ENCODE measurements at places on chromosomes 5 and 9. TPM values are rescaled to one million over a fixed set of nuclear protein-coding genes. Genes with fewer than 3 reads are reported as not detected.

The ERAP2 gene
- total RNA-seq, result 5.6 TPM

The NTRK2 gene
- total RNA-seq, result 3.3 TPM

The DNAI1 gene
- not detected for total RNA-seq

The IPO11 gene
- total RNA-seq, result 24.2 TPM

The OTP gene
- total RNA-seq, result under 0.01 TPM

The PAIP2 gene
- total RNA-seq, result 47.8 TPM

DNA sequence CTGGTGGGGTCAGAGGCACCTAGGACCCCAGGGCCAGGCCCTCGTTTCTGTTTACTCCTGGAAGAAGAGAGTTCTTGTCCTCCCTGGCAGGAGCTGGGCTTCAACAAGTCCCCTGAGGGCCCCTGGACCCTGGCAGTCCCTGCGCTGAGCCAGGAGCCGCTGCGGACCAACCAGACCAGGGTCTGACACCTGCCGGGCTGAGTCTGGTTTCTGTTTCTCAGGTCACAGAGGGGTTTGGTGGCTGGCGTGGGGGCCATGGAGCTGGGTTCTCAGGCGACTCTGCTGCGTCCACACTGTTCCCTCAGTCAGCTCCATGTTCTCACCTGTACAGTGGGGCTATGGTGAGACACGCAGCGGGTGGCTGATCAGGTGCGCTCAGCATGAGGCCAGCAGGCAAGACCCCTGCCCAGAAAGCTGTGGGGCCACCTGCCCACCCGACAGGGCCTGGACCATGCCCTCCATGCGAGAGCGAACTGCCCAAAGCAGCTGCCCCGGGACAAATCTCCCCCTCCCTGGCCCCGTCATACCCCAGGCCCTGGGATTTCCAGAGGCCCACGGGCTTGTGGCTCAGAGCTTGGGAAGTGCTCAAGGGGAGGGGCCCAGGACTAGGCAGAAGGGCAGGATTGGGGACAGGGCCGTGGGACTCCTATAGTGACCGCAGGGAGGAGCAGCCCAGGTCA is 17.9 kb upstream of the NOTCH1 start:
- H3K4me1 ChIP-seq, result peaks cover 31% of the 10 kb centered on the region
- no peak overlapping the region for H3K4me3 ChIP-seq
- DNase-seq, result peak; percentile 81
- H3K36me3 ChIP-seq, result no peaks in the 10 kb centered on the region
- no peak overlapping the region for H3K27ac ChIP-seq
- no peaks in the 10 kb centered on the region for H3K27me3 ChIP-seq

DNA sequence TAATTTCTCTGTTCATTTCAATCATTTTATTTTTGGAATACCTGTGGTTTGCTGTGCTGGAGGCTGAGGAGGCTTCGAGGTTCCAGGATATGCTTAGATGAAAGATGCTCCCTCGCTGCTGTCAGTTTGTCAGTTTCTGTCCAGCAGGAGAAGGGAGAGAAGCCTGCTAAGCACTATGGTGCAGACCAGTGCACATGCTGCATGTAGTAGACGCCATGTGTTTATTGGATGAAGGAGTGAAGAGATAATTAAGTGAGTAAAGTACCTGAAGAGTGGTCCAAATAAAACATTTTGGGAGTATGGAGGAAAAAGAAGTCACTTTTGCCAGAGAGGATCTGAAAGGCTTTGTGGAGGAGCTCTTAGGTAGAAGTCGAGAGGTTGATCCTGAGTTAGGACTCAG is 2.1 kb downstream of the PDZD2 start:
- no peak for DNase-seq
- H3K27ac ChIP-seq, result no peak overlapping the region
- H3K27me3 ChIP-seq, result peaks cover 43% of the 10 kb centered on the region
- H3K4me3 ChIP-seq, result no peak overlapping the region
- no peaks in the 10 kb centered on the region for H3K36me3 ChIP-seq
- peaks cover 6% of the 10 kb centered on the region for H3K4me1 ChIP-seq

GRCh38 chr9:128886211-128886891 is 4.4 kb downstream of the LRRC8A start:
- peaks cover 28% of the 10 kb centered on the region for H3K4me1 ChIP-seq
- H3K36me3 ChIP-seq, result peaks cover 27% of the 10 kb centered on the region
- no peak overlapping the region for H3K4me3 ChIP-seq
- H3K27me3 ChIP-seq, result no peaks in the 10 kb centered on the region
- peak; percentile 94 for DNase-seq

DNA sequence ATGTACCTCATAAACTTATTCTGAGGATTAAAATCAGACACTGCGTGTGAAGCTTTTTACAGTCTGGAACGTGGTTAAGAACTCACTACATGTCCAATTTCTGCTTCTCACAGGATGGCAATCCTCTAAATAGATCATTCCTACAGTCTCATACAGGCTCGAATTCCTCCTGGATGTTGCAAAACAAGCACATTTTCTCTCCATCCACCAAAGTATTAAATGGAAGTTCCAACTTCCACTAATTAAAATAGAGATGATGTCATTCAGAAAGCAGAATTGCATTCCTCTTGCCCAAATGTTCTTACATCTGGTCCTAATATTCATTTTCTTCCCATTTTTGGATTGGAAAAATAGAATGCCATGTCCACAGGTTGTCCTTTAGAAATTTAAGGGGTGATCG is 145.5 kb upstream of the PCA3 start:
- no peaks in the 10 kb centered on the region for H3K36me3 ChIP-seq
- peak; percentile 74 for DNase-seq
- H3K27ac ChIP-seq, result peak overlapping the region; percentile 73
- no peak overlapping the region for H3K4me3 ChIP-seq

GRCh38 chr5:79844571-79844970 is 146.5 kb downstream of the MTX3 start:
- H3K27me3 ChIP-seq, result no peaks in the 10 kb centered on the region
- no peak for DNase-seq
- H3K4me3 ChIP-seq, result no peak overlapping the region
- H3K27ac ChIP-seq, result peak overlapping the region; percentile 78
- H3K4me1 ChIP-seq, result peaks cover 28% of the 10 kb centered on the region
- H3K36me3 ChIP-seq, result no peaks in the 10 kb centered on the region

GRCh38 chr9:101674165-101674564 is 64.3 kb downstream of the GRIN3A start:
- DNase-seq, result no peak
- no peak overlapping the region for H3K4me3 ChIP-seq
- H3K27ac ChIP-seq, result no peak overlapping the region

DNA sequence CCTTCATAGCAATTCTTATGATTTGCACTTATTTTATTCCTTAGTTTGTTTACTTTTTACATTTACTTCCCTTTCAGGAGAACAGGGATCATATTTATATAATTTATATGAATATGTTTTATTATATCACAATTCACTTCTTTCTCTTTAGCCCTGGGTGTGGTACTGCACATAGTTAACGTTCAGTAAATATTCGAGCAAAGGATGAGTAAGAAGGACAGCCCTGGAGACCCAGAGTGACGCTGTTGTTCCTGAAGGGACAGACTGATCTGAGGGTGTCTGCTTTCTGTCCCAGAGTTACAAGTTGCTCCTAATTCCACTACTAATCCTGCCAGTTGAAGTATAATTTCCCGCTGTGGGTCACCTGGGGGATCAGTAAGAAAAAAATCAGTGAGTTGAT is 366.1 kb downstream of the DMRT2 start:
- H3K4me3 ChIP-seq, result no peak overlapping the region
- H3K36me3 ChIP-seq, result no peaks in the 10 kb centered on the region
- no peak overlapping the region for H3K27ac ChIP-seq
- H3K27me3 ChIP-seq, result no peaks in the 10 kb centered on the region

- DNase-seq, result peak; percentile 92
- no peak overlapping the region for H3K27ac ChIP-seq
- no peaks in the 10 kb centered on the region for H3K27me3 ChIP-seq
- peaks cover 9% of the 10 kb centered on the region for H3K4me1 ChIP-seq
- no peak overlapping the region for H3K4me3 ChIP-seq
- no peaks in the 10 kb centered on the region for H3K36me3 ChIP-seq
Observed at GRCh38 chr5:177364159-177364962, 6.6 kb downstream of the RGS14 start.

DNA sequence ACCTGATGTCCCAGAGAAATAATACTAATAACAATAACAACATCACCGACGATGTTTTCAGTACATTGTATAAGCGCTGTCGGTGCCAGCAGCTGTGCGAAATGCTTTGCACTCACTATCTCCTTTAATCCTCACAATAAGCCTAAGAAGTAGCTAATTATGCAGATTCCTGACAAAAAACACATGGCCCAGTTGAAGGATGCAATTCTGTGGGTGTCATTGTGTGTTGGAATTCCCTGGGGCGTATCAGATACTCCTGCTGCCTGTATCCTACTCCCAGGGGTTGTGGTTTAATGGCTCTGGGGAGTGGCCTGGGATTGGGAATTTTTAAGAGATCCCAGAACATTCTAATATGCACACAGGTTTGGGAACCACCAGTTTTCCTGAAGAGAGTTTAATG is 154.0 kb downstream of the RGS3 start:
- no peak for DNase-seq
- H3K27me3 ChIP-seq, result no peaks in the 10 kb centered on the region
- no peak overlapping the region for H3K27ac ChIP-seq
- peaks cover 52% of the 10 kb centered on the region for H3K4me1 ChIP-seq

DNA sequence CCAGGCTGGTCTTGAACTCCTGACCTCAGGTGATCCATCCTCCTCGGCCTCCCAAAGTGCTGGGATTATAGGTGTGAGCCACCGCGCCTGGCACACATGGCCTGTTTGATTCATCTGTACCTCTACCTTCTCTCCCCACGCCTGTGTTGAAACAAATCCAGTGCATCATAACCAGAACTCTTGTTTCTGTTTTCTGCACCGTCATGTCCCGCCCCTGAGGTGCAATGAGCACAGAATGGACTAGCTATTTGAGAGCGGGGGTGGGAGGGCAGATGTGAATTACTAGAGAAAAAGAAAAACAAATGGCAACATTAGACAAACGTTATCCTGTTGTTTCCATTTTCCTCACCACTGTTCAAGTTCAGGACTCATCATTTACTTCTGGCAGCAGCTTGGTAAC is 10.7 kb upstream of the FAM193B start:
- H3K4me3 ChIP-seq, result no peak overlapping the region
- H3K27me3 ChIP-seq, result peaks cover 10% of the 10 kb centered on the region
- no peak overlapping the region for H3K27ac ChIP-seq
- no peaks in the 10 kb centered on the region for H3K4me1 ChIP-seq

- peak overlapping the region; percentile 79 for H3K27ac ChIP-seq
- peaks cover 10% of the 10 kb centered on the region for H3K4me1 ChIP-seq
- peaks cover 13% of the 10 kb centered on the region for H3K27me3 ChIP-seq
- H3K4me3 ChIP-seq, result peak overlapping the region; percentile 90
- H3K36me3 ChIP-seq, result no peaks in the 10 kb centered on the region
Observed at GRCh38 chr9:106862110-106862820, 701 bp upstream of the ZNF462 start.

GRCh38 chr5:122076669-122077365 is 1.2 kb downstream of the LOX start:
- peaks cover 39% of the 10 kb centered on the region for H3K36me3 ChIP-seq
- H3K4me1 ChIP-seq, result peaks cover 65% of the 10 kb centered on the region
- peak; percentile 84 for DNase-seq
- peak overlapping the region; percentile 96 for H3K27ac ChIP-seq

GRCh38 chr5:119335261-119335677 is 20.6 kb upstream of the TNFAIP8 start:
- H3K27ac ChIP-seq, result no peak overlapping the region
- no peaks in the 10 kb centered on the region for H3K36me3 ChIP-seq
- peaks cover 9% of the 10 kb centered on the region for H3K4me1 ChIP-seq
- no peaks in the 10 kb centered on the region for H3K27me3 ChIP-seq
- DNase-seq, result no peak

GRCh38 chr9:132901858-132902831 is 23.4 kb downstream of the SPACA9 start:
- H3K36me3 ChIP-seq, result peaks cover 63% of the 10 kb centered on the region
- no peaks in the 10 kb centered on the region for H3K4me1 ChIP-seq
- DNase-seq, result peak; percentile 91

GRCh38 chr5:154756868-154757813 is 2.0 kb downstream of the LARP1 start:
- H3K27ac ChIP-seq, result peak overlapping the region; percentile 68
- peak overlapping the region; percentile 82 for H3K4me3 ChIP-seq
- peak; percentile 85 for DNase-seq
- H3K27me3 ChIP-seq, result no peaks in the 10 kb centered on the region
- no peaks in the 10 kb centered on the region for H3K36me3 ChIP-seq

DNA sequence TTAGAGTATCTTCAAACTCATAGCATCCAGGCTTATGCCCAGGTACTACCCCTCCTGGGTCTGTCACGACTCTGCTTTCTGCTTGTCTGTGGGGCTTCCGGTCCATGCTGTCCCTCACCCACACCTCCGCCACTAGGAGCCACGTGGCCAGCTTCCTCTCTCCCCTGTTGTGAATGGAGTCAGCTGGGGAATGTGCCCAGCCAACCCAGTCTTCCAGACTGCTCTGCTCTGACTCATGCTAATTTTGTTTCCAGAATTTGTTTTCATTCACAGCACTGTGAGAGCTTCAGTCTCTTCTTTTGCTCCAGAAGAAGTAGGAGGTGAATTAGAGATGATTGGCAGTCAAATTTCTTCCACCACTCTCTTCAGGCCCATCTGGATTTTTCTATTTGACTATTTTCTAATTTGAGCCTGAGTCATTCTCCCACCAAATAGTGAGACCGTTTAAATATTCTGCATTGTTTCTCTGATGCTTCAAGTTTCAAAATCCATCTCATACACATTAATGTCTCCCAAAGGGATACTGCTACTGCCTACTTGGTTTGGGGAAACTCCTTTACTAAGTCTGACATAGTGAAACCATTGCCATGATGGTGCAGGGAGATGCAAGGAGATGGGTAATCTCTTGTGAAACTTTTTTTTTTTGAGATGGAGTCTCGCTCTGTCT is 424.1 kb upstream of the KIF2A start:
- DNase-seq, result peak; percentile 37
- H3K4me3 ChIP-seq, result no peak overlapping the region
- no peaks in the 10 kb centered on the region for H3K4me1 ChIP-seq
- no peaks in the 10 kb centered on the region for H3K27me3 ChIP-seq

DNA sequence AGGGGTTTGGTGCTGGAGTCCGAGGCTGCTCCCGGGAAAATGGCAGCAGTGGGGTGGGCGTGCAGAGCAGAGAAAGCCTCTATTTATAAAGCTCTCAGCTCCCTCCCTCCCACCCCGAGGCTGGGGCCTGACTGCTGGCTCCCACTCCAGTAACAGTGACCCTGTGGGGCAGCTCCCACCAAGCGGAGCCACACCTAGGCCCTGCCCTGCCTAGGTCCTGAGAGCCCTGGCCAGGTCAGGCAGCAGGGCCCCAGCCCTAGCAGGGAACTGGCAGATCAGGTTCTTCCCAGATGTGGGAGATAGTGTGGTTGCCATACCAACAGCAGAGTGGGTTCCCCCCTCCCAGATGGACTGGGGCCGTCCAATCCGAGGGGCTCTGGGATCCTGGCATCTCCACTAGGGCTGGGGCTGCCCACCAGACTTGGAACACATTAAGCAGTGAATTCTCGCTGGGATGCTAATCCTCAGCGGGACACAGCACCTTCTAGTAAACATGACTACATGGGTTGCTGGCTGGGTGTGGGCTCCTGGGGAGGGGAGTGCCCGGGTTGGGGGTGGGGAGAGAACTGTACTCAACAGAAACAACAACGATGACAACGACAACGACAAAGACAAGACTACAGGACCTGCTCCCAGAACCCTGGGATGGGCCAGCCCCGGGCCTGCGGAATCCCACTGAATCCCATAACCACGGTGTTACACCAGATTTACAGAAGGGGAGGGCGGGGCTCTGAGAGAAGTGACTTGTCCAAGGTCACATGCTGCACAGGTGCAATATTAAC is 1.5 kb downstream of the SH3GLB2 start:
- peaks cover 16% of the 10 kb centered on the region for H3K4me1 ChIP-seq
- DNase-seq, result peak; percentile 92

- no peaks in the 10 kb centered on the region for H3K27me3 ChIP-seq
- H3K4me1 ChIP-seq, result no peaks in the 10 kb centered on the region
- no peaks in the 10 kb centered on the region for H3K36me3 ChIP-seq
- H3K4me3 ChIP-seq, result no peak overlapping the region
- DNase-seq, result no peak
Observed at GRCh38 chr9:23220171-23220570, 605.9 kb downstream of the ELAVL2 start.

Data from osteoblast (primary cell).